Stimulated activated CD8-positive, alpha-beta memory T cell treated with anti-CD3 and anti-CD28 coated beads, Interleukin-15, amount 100 ng/mL, for 48 hours (primary cell): ENCODE measurements at places on chromosomes 16 and 17.

- DNase-seq, result no peak
Observed at GRCh38 chr17:78127888-78128550, 536 bp downstream of the TMC6 start.

GRCh38 chr16:46949241-46949892 lies 24.1 kb downstream of the DNAJA2 start:
- no peak for DNase-seq

- no peak for DNase-seq
Observed at GRCh38 chr17:68600931-68601564, at the start of gene FAM20A. Gene FAM20A (minus strand): TSS chr17:68601367. CDS start chr17:68600666, 701 bp downstream.

GRCh38 chr17:29420128-29420527 lies 30.0 kb downstream of the TAOK1 start:
- DNase-seq, result no peak

- no peak for DNase-seq
Observed at GRCh38 chr16:21084631-21085225, 65.9 kb downstream of the DNAH3 start.

GRCh38 chr16:30541502-30542329 lies 7.1 kb upstream of the ZNF747 start:
- no peak for DNase-seq

GRCh38 chr17:61757168-61757567 lies 106.2 kb downstream of the BRIP1 start:
- DNase-seq, result no peak

DNA sequence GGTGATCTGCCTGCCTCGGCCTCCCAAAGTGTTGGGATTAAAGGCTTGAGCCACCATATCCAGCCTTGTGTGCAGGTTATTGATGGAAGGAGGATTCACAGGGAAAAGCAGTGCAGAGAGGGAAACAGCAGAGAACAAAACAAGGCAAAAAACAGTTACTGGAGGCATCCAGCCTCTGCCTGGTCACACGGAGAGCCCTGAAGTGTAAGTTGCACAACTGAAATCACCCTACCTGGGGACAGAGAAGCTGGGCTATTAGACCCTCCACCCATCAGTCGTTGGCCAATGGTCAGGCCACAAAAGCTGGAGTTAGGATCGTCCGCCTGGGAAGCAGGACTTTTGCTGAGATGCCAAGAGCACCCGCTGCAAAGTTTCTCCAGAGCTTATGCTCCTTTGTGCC lies 57.9 kb upstream of the BCO1 start:
- no peak for DNase-seq

DNA sequence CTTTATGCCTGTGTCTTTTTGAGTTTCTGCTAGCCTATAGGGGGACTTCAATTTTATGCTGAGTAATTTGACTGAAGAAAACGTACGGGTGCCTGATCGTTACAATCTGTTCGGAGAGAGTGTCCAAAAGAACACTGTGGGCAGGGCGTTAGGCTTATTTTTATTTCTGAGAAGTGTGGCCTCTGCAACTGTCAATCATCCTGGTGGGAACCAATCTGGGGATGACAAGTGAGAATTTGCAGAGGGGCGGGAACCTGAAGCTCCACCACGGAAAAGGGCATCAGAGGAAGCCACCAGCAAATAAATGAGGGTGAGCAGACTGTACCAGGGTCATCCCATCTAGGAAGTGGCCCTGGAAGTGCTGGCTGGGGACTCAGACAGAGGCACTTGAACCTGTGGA lies 12.0 kb upstream of the CDYL2 start:
- no peak for DNase-seq

DNA sequence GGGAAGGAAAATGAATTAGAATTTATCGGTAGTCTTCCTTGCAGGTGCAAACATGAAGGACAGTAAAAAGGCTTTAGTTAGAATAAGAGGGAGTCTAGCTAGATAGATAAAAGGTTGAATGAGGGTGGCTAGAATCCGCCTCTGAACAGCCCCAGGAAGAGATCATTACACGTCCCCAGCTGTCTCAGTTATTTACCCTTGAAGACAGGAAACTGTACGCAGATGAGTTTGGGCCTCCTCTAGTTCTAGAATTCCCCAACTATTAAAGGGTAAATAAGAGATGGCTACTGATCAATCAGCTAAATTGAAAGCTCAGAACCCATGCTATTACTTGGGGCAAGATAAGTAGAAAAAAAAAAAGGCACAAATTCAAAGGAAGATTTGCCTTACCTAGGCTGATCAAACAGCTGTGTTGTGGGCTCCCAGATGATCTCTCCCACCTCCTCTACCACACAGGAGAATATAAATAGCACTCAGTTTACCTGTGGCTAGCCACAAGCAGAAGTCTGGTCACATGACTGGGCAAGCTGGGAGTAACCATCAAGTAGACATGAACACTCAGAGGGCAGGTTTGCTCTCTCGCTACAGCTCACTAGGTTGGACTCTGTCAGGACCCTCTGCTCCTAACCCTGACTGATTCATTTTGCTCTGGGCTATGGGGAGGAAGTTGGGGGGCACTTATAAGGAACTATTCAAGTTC lies 17.0 kb downstream of the FAM117A start:
- no peak for DNase-seq

DNA sequence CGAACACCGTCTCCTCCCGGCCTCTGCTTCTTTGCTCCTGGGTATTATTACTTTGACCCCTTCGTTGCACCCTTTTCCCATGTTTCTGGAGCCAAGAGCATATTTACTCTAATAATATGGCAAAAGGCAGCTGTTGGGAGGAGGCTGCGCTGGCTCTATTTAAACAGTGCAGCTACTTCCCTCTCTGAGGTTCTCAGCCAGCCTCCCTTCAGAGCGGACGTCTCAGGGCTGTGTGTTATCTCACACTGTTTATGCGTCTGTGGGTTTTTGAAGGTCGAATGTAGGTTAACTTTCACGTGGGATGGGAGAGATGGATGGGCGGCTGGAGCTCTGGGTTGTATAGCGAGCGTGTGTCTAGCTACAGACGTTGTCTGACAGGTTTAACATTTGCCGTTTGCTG lies 45.3 kb downstream of the COX4I1 start:
- DNase-seq, result no peak

DNA sequence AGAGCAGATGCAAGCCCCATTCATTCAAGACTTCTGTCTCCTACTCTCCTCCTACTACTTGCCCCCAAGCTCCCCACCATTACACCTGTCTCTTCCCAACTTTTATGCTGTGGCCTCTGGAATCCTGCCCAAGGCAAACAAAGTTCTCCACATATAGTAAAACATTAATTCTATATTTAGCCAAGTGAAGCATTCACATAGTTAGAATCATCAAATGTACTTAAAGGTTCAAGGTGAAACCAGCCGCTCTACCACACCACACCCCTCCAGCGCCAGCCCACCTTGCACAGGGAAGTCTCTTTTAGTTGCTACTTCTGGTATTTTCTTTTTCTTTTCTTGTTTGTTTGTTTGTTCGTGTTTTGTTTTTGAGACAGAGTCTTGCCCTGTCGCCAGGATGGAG lies 25.4 kb upstream of the GUCY2D start:
- no peak for DNase-seq

- DNase-seq, result no peak
Observed at GRCh38 chr17:1145311-1145986, 34.3 kb downstream of the ABR start.

DNA sequence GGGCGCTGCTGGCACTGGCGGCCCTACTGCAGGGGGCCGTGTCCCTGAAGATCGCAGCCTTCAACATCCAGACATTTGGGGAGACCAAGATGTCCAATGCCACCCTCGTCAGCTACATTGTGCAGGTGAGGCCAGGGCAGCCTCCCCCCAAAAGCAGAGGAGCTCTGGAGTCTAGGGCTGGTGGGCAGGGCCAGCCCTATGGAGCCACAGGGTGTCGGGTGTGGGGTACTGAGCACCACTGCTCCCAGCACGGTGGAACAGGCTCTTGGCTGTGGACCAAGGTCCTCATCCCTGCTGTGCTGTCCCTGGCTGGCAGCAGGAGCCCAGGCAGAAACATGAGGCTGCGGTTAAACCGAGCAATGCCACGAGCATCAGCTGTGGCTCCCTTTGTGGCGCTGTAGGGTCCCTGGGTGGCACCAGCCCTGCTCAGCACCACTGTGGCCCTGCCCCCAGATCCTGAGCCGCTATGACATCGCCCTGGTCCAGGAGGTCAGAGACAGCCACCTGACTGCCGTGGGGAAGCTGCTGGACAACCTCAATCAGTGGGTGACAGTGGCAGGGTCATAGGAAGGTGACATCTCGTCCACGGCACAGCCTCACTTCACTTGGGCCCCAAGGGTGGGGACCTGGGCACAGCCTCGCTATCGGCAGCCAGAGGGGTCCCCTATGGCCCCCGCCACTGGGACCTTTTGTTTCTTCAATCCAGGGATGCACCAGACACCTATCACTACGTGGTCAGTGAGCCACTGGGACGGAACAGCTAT lies 1.1 kb downstream of the DNASE1 start:
- DNase-seq, result no peak
